ENCODE measurements at places on chromosomes 1 and 21.

- DNase-seq, result no peak
These were observed 237.1 kb downstream of the SLC45A1 start for GRCh38 chr1:8554956-8555534.

DNA sequence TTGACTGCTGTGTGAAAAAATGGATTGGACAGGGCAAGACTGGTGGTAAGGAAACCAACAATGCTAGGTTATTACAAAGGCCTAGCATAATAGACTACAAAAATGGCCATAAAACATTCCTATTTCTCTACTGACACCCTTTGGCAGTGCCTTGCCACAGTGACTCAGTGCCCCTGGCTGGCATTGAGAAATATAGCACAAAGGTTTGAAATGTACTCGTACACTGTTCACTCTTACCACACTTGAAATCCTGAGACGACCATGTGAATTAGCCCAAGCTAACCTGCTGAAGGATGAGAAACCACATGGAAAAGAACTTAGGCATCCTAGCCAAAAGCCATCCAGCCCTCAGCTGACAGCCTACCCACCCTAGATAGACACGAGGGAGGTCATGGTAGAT lies 149.8 kb upstream of the PALMD start:
- no peak for DNase-seq

DNA sequence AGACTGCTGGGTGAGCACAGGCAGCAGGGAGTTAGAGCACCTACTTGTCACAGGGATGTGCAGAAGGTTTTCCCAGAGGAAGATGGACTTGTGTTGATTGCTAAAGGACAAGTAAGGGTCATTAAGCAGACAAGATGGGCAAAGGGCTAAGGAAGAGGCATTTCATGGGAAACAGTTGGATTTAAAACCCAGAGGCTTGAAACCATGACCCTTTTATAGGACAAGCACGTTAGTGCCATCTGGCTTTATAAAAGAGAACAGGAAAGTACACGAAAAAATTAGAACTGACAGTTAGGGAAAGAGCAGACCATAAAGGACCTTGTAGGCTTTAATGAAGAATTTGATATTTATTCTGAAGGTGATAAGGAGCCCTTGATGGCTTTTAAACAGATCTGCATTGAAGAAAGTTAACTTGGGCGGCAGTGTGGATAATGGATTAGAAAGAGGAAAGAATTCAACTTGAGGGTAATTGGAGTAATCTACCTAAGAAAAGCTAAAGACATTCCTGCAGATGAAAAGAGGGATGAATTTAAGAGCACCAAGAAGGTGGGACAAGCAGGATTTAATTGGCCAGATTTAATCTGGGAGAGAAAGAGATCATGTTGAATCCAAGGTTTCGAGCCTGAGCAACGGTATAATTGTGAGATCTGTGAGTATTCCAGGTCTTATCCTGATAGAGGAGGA lies 68.6 kb downstream of the ZC3H11B start:
- DNase-seq, result no peak

DNA sequence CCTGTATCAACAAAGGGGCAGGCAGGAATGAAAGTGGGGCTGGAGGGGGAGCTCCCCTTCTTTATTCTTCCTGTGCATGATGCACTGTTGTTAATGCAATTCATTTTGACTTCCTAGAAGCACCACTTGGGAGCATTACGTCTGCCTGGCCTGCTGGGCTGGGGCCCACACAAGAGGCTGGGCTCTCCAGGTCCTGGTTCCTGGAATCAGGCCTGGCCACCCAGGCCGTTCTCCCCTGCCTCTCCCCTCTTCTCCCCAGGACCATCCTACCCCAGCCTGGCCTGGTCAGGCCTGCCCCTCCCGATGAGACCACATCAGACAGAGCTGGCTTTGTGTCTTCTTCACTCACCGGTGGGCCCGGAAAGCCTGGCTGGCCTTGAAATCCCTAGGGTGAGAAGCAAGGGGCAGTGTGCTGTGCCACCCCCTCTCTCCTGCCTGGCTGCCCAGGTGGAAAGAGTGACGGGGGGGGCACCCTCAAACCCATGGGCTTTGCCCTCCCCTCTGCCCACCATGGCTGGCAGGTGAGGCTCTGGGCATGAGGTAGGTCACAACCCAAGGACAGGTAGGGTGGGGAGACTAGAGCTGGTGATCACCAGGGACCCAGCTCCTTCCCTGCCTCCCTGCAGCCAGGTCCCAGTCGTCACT lies 20.7 kb upstream of the PEF1 start:
- no peak for DNase-seq

DNA sequence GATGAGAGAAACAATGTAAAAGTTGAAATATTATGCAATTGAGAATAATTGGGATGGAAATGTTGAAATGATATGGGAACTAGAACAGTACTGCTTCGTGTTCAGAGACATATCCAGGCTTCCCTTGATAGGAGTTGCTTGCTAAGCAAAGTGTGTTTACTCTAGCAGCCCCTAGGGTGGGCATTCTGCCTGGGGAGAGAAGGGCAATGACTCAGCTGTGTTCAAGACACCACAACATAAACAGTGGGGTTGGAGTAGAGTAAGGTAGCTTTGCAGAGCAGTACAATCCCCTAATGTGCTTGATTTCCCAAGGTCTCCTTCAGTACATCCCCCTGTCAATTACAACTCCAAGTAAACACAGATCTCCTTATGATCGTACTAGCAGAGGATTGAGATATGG lies 4.8 kb upstream of the PCNX2 start:
- DNase-seq, result no peak

DNA sequence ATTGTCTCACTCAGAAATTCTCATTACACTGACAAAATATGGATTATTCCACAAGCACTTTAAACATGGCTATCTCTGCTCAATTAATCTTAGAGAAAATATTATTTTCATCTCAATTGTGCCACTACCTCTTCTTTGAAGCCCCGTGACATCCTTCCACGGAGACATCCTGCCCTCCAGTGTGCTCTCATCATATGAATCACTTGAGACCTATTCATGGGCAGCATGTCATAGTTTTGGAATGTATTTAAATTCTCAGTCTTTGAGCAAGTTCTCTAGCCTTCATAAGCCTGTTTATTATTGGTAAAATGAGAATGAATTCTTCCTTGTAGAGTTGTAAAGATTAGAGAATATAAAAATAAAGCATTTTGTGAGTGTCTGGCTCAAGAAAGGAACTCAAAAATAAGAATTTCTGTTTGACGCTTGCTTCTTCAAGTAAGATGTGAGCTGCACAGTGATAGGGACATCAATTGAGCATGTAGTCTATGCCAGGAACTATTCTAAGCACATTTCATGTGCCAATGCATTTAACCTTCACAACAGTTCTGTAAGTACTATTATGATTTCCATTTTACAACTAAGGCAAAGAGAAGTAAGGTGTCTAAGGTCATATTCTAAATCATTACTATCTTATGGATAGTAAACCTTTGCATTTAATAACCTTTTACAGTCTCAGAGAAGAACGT lies 557.4 kb upstream of the ZRANB2 start:
- no peak for DNase-seq

DNA sequence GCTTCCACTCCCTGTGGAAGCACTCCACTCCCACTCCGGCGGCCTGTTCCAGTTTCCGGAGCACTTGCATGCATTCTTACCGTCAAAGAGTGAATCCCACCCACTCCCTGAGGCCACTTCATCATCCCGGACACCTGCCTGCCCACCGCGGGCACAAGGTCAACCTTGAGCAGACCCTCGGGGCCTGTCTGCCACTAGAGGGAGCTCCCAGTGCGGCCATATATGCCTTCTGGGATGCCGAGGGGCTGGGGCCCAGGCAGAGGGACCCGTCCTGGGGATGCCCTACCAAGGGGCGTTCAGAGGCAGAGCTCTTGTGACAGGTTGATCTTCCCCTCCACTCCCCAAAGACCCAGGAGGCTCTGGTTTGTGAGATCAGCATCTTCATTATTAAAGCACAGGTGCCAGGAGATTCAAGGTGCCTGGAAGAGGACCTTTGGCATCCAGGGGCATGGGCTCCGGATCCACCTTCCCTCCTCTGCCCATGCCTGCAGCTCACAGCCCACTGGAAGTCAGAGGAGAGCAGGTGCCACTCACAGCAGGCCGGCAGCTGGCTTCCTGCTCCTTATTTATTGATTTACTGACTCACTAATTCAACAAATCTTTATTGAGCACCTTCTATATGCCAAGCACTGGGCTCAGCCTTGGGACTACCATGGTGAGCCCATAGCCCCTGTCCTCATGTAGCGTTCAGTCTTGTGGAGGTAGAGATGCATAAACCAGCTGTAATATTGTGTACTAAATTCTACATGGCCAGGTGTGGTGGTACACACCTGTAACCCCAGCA lies 47.3 kb downstream of the UBIAD1 start:
- DNase-seq, result no peak

DNA sequence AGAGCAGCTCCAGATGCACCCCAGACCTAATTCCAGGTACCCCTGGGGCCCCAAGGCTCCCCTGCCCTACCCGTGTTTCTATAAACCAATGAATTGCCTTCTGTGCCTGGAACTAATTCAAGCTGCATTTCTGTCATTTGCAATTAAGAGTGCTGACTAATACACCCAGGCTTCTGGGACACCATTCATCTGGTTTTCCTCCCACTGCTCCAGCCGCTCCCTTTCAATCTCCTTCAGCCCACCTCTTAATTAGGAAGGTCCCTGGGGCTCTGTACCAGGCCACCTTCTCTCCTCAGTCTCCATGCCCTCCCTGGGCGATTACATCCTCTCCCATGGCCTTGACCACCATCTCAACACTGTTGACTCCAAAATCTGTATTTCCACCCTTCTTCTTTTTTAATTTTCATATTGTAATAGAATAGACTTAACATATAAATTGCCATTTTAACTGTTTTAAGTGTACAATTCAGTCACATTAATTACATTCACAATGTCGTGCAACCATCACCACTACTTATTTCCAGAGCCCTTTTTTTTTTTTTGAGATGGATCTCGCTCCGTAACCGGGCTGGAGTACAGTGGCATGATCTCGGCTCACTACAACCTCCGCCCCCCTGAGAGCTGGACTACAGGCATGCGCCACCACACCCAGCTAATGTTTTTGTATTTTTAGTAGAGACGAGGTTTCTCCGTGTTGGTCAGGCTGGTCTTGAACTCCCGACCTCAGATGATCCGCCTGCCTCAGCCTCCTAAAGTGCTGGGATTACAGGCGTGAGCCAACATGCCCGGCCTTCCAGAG lies 9.2 kb upstream of the GJB3 start:
- no peak for DNase-seq

- no peak for DNase-seq
These were observed 55.5 kb downstream of the OLFML3 start for GRCh38 chr1:114034567-114035303.

GRCh38 chr1:176098560-176098959 lies 108.5 kb downstream of the COP1 start:
- DNase-seq, result no peak

DNA sequence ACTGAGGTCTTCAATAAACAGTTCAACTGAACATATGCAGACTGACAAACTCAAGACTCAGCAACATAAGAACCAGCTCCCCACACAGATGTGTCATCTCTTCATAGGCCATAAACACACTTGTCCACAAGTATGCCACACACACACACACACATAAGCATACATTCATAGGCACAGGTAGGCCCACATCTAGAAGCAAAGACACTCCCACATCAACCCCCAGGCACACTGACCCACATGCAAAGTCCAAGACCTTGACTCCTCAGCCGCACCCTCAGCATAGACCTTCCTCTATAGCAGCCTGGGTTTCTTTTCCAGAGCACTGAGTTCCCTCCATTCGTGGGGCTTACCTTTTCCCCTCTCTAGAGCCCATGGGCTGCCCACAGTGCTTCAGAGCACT lies 1.4 kb downstream of the LAD1 start:
- no peak for DNase-seq

DNA sequence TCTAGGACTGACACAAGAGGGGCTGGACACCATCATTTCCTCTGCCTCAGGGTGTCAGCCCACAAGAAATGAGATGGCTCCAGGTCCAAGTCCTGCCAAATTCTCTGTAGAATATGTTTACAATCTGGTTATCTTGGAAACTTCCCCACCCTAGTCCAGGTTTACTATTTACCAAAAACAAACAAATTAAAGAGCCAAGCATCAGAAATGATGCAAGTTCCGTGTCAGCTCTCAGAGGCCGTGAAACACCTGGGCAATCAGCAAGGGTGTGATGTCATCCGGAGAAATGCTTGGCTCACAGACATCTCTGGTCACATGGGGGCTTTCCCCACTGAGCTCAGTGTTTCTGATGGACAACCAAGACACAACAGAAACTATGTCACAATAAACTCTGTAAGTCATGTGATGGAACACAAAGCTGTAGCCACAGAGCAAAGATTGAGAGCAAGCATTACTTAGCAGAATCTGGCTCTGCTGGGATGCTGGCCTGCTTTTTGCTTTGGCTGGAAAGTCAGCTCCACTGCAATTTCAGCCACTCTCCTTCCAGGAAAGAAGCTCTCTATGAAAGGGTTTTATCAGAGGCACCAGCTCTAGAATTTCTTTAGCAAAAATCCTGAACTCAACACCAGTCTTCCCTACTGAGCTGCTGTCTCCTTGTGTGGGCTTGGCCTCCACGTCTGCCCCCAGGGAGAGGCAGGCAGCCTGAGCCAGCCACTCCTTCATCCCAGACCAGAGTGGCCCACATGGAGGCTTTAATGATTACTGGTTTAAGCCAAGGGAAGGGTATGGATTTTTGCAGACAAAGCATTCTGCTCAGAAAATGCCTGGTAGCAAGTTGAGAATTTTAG lies 55.9 kb downstream of the NENF start:
- DNase-seq, result no peak

DNA sequence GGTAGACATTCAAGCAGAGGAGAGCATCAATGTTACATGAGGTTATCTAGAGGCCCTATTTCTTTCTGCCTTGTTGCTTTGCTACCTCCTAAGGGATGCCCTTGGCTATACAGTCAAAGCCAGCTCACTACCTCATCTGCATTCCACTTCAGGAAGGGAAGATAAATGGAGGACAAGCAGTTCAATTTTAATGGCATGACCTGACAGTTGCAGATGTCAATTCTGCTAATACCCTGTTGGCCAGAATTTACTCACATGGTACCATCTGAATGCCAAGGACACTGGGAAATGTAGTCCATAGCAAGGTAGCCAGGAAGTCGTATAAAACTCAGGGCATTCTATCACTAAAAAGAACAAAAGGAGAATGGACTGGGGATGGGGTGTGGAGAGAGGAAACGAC lies 31.5 kb downstream of the PALMD start:
- no peak for DNase-seq

DNA sequence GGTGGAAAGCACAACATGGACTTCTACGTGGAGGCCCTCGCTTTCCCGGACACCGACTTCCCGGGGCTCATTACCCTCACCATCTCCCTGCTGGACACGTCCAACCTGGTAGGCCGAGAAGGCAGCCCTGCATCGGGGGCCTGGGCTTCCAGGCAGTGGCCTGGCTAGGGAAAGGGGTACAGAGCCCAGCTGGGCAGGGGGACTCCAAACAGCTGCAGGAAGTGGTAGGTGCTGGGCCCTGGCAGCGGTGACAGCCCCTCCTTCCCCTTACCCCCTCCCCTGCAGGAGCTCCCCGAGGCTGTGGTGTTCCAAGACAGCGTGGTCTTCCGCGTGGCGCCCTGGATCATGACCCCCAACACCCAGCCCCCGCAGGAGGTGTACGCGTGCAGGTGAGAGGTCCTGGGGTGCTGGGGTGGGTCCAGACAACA lies 30.0 kb upstream of the PADI6 start:
- DNase-seq, result no peak
